ENCODE measurements at places on chromosomes 1 and 21. TPM values are rescaled to one million over a fixed set of nuclear protein-coding genes. Genes with fewer than 3 reads are reported as not detected.

The NID1 gene
- polyA plus RNA-seq = 168 TPM

The PLPPR4 gene
- 1.5 TPM for polyA plus RNA-seq

The IVL gene
- polyA plus RNA-seq = 0.08 TPM

GRCh38 chr1:17168091-17168876, 36.6 kb upstream of the PADI1 start:
- DNase-seq = peak; percentile 14

GRCh38 chr1:205505076-205505729, 734 bp downstream of the CDK18 start:
- no peak for DNase-seq

DNA sequence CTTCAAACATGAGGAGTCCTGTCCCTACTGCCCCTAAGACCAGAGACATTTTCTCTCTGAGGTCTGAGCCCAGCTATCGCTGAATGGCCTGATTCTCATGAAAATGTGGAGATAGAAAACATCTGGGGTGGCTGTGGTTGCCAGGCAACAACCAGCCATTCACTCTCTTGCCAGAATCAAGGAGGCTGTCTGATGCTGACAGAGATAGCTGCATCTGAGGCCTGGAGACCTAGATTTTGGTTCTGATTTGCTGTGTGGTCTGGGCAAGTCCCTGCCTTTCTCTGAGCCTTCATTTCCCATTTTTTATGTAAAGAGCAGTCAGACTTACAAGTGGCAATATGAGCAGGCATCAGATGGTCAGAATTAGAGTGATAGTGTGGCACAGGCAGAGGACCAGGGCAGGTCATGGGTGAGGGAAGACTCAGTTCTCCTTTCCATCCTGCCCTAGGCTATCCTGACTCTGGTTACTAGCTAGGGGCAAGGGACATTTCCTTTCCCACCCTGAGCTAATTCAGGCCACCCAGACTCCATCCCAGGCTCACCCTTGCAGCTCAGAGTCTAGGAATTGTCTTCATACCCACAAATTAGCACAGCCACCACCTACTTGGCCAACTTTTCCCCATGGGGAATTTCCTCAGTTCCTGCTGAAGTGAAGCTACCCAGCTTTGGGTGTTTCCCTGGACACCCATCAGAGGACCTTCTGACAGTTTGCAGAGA, 20.0 kb upstream of the RNF19B start:
- DNase-seq = no peak

DNA sequence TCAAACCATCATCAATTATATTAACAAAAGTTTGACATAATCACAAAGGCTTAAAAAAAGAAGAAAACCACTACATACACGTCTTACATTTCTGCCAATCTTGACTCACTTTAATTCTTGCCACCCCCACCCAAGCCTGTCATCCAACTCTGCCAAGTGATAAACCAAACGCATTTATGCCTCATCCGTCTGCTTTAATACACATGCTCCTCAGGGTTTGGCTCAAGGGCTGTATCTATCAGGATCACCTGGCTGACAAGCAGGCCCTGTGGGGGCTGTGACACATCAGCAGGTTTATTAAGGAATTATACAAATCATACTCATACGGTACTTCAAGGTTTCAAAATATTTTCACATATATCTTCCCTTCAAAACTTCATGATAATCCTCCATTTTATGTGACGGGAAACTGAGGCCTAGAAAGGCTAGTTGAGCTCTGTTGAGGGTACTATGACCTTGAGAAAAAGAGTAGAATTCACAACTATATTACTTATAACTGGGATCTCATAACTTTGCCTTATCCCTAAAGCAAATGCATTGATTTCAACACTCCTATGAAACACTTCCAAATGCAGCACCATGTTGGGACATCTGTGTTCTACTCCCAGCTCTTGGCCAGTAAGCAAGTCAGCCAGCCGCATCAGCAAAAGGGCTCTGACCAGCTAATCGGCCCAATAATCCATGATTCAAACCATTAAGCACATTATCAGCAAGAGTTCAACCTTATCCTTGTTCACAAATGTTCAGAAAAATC, 8.7 kb downstream of the SORT1 start:
- DNase-seq = no peak

DNA sequence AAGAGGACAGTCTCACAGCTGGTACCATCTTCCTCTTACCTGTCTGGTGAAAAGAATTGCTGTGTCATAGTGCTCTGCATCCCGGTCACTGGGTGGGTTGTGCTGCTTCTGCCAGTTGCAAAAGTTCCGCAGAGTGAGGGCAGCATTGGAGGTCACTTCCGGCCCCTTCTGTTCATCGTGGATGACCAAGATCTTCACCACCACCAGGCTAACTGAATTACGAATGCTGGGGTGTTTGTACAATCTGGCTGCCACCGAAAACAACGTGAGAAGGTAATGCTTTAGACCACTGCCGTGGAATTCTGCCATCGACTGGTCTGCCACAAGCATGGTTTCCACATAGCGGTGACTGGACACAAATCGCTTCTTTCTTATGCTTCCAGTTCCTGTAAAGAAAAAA, 2.9 kb downstream of the ADAMTS1 start:
- DNase-seq = no peak

GRCh38 chr1:185846672-185847444, 112.7 kb downstream of the HMCN1 start:
- no peak for DNase-seq

DNA sequence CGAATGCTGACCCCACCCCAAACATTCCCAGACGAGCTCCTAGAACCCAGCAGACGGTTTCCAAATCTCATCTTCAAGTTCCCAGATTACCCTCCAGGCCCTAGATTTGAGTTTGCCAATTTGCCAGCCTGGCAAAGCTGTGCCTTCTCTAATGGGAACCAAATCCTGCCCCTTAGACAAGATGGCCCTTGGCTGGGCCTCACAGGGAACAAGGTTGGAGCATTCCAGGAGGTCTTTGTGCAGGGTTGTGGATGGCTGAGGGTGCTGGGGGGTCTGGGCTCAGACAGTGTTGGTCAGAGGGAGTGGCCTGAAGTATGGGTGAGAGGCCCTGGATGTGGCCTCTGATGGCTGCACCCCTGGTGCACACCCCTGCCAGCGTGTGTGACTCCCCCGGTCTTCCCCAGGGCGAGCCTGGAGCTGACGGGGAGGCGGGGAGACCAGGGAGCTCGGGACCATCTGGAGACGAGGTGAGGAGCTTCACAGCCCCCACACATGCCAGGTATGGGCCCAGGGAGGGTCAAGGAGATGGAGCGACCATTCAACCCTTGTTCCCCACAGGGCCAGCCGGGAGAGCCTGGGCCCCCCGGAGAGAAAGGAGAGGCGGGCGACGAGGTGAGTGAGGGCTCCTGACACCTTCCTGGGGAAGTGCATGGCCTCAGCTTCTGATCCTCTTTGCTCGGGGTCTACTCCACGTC, 10.2 kb downstream of the COL6A1 start:
- DNase-seq = no peak

DNA sequence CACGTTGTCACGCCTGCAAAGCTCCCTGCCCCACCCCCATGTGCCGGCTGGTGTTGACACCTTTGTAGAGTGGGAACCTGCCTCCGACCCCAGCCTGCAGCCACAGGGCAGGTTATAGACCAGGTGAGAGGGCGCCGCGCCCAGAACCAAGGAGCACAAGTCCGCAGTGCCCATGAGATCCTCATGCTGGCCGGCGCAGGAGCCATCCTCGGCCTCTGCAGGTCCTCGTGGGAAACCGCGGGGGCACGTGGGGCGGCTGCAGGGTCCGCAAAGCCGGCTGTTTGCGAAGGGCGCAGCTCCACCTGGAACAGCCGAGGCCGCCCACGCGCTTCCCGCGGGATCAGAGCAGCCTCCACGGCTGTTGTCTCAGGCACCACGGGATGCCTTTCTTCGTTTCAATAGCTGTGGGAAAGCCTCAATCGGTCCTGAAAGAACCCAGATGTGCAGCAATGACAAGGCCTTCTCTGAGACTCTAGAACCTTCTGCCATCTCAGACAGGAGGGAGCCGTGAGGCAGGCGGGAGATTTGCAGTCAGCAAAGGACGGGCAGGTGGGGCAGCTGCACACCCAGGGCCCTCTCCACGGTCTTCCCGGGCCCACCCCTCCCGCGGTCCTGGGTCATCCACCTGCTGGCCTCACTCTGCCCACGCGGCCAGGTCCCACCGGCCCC, 29.9 kb downstream of the POFUT2 start:
- DNase-seq = no peak

DNA sequence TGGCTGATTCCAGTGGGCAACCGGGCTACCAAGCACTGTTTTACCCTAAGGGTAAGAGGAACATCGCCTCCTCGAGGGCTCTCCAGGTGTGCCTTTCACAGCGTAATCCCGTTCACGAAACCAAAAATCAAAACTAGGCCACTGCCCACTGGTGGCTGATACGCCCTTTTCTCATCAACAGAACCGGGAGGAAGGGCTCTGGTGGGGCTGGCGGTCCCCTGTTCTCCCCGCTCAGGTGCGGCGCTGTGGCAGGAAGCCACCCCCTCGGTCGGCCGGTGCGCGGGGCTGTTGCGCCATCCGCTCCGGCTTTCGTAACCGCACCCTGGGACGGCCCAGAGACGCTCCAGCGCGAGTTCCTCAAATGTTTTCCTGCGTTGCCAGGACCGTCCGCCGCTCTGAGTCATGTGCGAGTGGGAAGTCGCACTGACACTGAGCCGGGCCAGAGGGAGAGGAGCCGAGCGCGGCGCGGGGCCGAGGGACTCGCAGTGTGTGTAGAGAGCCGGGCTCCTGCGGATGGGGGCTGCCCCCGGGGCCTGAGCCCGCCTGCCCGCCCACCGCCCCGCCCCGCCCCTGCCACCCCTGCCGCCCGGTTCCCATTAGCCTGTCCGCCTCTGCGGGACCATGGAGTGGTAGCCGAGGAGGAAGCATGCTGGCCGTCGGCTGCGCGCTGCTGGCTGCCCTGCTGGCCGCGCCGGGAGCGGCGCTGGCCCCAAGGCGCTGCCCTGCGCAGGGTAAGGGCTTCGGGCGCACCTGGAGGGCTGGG, at the start of gene IL6R:
TSS of gene IL6R (plus strand) at position 360 of the 763 bp plus-strand sequence. CDS start at position 647, 287 bp downstream.
- no peak for DNase-seq

GRCh38 chr1:62439652-62440371, 3.0 kb downstream of the USP1 start:
- DNase-seq = no peak

DNA sequence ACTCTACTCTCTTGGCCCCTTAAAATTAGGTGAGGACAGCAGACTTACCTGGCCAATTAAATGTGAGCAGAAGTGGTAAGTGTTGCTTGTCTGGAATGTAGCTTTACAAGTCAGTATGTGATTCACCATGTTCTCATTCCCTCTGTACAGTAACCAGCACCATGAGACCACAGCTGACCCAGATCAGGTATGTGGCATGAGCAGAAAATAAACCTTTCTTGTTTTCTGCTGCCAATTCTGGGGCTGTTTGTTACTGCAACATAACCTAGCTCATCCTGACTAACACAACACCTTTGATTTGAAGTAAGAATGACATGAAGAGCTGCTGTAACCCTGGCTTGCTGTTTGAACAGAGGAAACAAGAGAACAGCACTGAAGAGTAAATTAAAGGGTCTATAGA, 24.9 kb downstream of the ITPKB start:
- DNase-seq = no peak
